ENCODE measurements at places on chromosomes 7 and 10.

DNA sequence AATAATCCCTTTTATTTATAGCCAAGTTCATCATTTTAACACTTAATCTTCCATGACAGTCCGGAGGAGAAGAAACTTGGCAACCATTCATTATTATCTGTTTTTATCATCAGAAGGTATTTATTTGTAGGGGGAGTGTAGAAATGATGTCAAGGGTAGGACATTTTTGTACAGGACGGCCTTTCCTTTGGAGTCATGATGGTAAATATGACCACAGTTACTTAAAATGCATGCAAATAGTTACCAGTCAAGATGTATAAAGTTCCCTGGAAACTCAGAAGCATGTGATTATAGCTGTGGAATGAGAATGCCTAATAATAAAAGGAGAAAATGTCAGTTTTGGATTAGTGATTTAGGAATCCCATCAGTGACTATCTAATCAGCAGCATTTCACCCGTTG, 183.1 kb upstream of the PRPS1L1 start:
- no peak for DNase-seq

DNA sequence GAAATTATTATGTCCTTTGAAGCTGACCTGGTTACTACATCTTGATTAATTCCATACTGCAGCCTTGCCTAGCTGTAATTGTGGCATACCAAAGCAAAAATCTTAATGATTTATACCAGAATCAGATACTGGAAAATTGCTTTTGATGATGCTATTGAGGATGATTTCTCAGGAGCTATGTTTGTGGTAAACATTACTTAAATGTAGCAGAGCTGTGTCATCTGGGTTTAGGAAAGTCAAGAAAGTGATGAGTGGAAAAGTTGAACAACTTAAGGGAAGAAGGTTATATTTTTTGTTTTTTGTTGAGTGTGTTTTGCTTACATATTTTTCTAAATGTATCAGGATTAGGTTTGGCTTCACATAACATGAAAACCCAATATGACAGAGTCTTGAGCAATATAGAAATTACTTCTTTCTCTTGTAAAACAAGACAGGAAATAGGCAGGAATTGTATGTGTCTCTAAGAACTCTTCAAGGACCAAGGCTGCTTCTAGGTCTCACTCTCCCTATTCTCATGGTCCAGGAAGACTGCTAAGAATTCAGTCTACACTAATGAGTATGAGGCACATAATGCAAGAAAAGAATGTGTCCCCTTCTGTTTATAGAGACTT, 87.6 kb upstream of the MTPN start:
- DNase-seq, result no peak

DNA sequence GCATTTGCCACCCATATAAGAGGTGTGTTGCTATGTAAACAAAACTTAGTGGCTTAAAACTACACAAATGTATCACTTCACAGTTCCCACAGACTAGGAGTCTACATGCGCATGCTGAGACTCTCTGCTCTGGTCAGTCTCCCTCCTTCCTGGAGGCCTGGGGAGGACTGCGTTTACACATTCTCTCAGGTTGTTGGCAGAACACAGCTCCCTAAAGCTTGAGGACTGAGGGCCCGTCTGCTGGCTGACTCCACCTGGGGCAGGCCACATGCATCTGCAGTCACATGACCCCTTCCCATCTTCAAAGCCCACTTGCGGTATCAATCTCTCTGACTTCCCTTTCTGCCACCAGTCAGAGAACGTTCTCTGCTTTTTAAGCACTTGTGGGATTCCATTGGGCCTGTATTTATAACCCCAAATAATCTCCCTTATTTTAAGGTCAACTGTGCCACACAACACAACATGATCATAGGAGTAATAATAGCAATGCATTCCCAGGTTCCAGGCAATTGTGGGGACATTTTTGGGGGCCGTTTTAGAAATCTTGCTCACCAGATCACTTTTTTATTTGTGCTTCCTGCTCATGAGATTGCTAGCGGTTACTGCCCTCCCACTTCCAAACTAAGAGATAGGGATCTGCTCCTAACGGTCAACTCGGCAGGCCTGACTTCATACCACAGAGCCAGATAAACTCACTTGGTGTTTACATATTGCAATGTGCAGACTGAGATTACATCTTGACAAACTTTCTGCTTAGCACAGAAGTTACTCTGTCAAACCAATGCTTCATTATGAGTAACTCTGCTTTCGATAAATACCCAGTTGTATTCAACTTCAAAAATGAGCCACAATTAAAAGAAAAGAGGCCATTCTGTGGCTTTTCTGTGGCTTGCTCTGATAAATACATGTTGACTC, 96.3 kb downstream of the ALOX5 start:
- DNase-seq, result no peak

DNA sequence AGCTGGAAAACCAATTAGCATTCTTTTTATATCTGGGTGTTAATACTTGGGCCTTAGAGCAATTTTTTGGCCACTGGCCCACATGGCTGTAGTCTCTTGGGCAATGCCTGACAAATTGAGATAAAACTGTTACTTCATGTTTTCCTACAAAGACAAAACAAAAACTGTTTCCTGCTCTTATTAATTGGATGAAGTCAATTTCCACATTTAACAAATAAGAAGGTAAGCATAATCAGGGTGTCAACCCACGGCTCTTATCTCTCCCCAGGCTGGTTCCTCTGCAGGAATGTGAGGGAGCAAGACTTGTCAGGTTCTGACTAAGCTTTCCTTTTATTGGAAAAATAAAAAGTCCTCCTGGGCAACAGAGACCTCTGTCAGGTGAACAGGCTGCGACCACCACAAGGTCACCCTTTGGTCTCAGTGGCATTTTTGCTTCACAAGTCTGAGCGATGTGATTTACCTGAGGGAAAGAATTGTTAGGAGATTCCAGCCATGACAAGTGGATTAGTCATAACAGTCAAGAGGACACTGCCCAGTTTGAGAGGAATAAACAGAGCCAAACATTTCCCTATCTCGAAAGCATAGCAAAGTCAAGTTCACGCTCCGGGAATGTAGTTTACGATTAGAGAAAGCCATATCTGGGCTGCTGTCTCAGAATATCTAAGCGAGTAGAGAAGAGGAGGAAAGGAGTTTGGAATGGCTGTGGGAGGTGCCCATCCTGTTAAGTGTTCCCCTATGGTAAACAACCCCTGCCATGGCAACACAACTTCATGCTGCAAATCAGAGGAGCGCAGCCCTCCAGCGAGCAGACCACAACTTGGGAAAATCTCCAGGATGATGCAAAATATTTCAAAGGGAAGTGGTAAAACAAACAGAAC, 144.4 kb downstream of the TES start:
- DNase-seq, result peak; percentile 91

DNA sequence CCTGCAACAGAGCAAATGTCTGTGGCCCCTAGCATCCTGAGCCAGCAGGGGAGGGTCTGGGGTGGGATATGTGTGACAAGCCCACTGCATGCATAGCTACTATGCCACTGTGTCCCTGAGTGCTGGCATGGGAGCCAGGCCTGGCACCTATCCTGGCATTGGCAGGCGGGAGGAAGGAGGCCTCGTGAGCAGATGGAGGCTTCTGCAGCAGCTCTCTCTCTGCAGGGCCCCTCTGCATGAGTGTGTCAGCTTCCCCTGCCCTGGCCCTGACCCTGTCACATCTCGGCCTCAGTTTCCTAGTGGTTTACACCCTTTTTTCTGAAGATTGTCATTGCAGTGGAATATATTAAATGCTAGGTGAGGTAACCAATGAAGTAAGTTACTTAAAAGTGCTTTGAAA, 13.1 kb upstream of the IMPDH1 start:
- DNase-seq, result no peak

DNA sequence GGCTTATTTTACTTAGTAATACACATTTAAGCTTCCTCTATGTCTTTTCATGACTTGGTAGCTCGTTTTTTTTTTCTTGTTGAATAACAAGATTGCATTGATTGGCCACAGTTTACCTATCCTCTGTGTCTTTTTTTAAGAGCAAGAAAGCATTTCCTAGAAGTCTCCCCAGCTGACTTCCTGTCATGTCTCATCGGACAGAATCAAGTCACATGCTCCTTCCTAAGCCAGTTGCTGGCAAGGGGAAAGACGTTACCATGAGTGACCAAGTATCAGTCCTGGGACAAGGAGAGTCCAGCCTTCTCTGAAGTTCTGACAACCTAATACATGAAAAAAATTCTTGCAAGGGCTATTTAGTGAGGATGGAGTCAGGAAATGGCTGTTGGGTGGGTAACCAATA, 24.9 kb upstream of the SFRP5 start:
- no peak for DNase-seq

GRCh38 chr10:95217476-95217875, 23.4 kb downstream of the ACSM6 start:
- no peak for DNase-seq
